Foreskin fibroblast (primary cell): ENCODE measurements at places on chromosomes 6 and 20.
A peak's percentile ranks its signal among the peaks of the same experiment; 100 is the strongest.

DNA sequence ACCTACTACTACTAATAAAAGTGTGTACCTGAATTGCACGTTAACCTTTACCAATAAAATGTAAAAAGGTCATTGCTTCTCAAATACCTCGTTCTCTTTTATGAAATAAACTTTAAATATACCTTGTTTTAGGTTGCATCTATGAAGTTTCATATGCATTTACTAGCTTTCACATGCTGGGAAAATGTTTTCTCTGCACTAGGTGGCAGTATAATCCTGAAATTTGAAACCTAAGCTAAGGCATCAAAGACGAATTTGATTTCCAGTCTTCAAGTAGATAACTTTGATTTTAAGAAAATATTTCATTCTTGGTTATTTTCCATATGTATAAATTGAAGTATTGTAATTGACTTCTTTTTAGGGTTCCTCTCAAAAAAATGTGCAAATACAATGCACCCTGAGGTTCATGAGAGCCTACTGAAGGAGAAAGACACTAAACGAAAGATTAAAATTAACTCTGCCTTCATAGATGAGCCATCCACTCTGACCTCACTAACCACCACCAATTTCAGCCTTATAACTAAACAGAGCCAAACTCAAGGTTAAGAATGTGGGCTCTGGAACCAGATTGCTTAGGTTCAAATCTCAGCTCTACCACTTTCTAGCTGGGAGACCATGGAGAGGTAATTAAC, 7.3 kb upstream of the COL9A1 start:
- peak; percentile 19 for DNase-seq

DNA sequence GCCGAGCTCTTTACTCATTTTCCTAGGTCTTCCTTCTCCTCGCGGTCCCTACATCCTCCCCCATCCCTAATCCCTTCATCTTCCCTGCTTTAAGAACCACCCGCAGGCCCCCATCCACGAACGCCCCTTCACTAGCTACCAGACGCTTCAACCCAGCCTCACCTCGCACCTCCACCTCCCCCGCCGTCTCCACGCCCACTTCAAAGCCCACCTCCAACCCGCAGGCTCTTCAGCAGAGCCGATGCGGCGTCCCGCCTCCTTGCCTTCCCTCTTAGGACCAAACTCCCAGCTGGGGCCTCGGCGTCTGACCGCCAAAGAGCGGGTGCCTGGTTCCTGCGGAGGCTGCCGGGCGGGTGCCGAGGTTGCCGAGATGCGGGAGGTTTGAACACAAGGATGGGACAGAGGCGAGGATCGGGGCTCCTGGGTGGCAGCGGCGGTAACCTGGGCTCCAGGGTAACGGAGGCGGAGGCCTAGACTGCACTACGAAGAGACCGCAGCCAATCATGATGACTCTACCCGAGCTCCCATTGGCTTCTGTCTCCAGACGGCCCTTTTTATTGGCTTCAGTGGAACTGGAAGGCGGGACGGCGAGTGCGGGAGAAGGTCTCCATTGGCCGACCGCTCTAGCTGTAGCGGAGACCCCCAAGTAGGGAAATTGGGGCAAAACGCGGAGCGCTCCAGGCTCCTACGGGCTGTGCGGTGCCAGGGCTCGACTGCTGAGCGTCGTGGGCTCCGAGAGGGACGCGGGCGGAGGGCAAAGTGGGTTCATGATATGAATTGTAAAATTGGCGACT, at the start of gene LCA5:
Gene LCA5, minus strand, starts transcription at position 477 of the 794 bp plus-strand sequence. CDS start 18,536 bp downstream, outside the sequence.
- peak; percentile 98 for DNase-seq

- peak; percentile 69 for DNase-seq
Observed at GRCh38 chr6:136782021-136782770, 10.1 kb downstream of the MAP3K5 start.

DNA sequence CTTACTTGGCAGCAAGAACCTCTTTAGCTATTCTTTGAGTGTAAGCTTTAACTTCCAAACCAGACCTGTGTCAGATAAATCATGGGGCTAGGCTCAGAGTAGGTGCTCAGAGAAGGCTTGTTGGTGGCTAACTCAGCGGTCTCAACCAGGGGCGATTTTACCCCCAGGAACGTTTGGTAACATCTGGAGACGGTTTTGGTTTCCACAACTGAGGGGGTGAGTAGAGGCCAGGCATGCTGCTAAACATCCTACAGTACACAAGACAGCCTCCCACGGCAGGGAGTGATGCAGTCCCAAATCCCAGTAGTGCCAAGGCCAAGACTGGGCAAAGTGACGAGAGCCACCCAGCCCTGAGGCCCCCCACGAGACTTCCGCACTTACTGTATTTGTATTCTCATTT, 59.2 kb downstream of the RAB44 start:
- DNase-seq: no peak

GRCh38 chr6:148943451-148943850, 196.6 kb downstream of the UST start:
- no peak for DNase-seq

- peak; percentile 64 for DNase-seq
Observed at GRCh38 chr6:145067430-145067829, 667.9 kb downstream of the EPM2A start.

GRCh38 chr6:160756871-160757270, 54.8 kb downstream of the PLG start:
- DNase-seq: no peak

DNA sequence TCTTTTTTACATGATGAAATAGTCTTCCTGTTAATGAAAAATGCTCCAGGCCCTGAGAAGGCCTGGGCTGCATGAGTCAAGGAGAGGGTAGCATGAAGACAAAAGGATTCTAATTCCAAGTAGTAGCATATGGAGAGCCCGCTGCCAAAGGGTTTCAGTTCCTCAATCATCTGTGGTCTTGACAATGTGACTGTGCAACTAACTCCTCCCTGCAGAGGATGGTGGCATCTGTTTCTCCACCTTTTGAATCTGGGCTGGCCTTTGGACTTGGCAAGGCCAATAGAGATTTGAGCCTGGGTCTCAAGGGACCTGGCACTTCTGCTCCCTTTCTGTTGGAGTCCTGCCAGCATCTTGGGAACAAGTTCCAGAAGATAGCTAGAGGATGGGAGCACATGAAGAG, 35.1 kb upstream of the ANKEF1 start:
- peak; percentile 26 for DNase-seq

DNA sequence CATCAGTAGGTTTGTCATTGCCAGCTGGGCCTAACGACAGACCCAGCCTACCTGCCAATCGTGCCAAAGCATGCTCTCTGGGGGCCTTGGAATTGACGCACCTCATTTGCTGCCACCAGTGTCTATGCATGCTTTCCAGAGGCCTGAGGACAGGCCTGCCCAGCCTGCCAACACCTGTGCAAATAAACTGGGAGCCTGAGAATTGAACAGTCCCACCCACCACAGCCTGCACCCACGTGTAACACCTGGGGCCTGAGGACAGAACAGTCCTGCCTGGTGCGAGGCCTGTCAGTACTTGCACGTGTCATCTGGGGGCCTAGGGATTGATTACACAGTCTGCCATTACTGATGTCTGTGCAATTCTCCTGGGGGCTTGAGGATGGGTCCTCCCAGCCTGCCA, 6.2 kb upstream of the RNF217 start:
- no peak for DNase-seq

DNA sequence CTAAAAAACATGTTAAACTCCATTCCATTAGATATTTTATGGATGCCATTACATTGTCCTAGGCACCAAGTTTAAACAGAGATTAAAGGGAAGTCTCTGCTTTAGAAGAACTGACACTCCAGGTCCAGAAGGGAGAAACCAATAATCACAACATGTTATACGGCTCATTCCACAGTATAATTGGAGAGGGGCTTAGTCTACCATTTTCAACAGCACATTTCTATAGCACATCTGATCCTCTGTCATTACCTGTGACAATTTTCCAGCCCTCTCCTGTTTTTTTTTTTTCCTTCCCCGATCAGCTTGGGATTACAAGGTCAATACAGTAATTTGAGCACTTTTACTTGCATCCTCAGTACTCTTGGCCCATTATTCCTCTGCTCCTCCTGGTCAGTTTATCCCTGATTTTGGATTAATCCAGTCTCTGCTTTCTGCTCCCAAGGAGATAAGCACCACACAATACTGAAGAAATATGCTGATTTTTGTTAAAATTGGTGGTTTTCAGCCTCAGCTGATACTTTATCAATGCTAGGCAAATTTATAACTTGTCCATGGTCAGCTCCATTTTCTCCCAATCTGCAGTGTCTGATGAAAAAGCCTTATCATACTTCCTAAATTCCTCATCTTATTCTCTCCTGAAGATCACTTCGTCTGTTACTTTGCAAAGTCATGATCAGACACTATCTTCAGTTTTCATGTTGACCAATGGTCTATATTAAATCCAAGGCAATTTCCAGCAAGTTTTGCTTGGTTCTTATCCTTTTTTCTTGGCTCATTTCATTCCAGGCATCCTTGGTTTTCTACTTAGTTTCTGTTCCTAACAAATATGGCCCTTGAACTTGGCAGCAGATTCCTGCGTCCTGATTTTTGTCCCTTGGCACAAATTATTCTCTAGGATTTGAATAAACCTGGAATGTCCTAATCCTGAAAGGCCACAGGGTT, 30.8 kb upstream of the SYNCRIP start:
- peak; percentile 45 for DNase-seq

GRCh38 chr6:96186516-96187195, 170.9 kb downstream of the FUT9 start:
- no peak for DNase-seq

DNA sequence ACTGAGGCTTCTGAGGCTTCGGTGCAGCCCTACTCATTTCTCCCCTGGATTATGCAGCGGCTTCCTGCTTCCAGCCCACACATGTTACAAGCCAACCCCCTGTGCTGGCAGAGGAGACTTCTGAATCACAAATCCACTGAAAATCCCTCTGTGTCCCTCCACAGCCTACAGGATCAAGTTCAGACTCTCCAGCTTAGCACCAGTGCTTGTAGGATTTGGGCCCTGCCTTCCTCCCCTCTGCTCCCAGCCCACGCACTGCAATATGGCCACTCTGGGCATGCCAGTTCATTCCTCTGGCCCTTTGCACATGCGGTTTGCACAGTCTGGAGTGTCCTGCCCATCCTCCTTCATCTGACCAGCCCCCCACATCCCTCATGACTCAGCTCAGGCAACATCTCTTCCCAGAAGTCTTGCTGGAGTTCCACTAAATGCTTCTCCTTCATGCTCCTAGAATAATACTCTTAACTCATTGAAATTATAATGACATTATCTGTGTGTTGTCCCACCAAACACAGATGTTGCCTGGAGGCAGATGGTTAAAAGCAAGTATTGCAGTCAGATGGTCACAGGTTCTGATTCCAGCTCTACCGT, 15.9 kb upstream of the MDGA1 start:
- peak; percentile 83 for DNase-seq

DNA sequence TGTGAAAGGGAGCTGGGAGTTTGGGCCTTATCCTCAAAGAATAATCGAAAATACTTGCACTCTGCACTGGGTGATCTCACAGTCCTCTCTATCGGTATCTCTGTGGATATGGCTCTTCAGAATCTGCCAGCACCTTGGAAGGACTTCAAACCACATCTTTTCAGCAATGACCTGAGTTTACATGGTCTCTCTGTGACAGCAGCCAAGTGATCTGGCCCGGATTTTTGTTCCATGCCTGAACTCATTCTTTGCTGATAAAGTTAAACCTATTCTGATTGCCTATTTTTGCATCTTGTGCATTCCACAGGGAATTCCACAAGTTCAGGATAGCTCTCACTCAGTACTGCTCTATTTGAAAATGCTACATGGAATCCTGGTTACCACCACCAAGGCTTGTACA, 98.9 kb downstream of the HDGFL1 start:
- no peak for DNase-seq

DNA sequence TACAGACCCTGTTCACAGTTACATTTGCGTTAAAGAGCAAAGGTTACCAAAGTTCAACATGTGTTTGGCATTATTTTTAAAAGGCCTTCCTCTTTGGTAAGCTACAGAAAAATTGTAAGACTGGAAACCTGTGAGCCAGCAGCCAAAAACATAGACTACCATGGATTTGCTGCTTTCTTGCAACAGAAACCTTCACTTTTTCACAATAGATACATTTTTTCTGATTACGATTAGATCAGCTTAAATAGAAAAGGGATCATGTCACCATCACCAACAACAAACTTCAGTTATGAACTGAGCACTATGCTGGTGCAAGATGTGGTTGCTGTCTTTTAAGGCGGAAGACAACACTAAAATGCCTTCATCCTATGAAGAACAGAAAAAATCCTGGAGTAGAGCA, 112.3 kb upstream of the MARCKS start:
- peak; percentile 21 for DNase-seq

- DNase-seq: no peak
Observed at GRCh38 chr6:22366214-22366613, 69.4 kb upstream of the PRL start.

GRCh38 chr20:14712302-14712739, 374.9 kb upstream of the FLRT3 start:
- DNase-seq: peak; percentile 28

DNA sequence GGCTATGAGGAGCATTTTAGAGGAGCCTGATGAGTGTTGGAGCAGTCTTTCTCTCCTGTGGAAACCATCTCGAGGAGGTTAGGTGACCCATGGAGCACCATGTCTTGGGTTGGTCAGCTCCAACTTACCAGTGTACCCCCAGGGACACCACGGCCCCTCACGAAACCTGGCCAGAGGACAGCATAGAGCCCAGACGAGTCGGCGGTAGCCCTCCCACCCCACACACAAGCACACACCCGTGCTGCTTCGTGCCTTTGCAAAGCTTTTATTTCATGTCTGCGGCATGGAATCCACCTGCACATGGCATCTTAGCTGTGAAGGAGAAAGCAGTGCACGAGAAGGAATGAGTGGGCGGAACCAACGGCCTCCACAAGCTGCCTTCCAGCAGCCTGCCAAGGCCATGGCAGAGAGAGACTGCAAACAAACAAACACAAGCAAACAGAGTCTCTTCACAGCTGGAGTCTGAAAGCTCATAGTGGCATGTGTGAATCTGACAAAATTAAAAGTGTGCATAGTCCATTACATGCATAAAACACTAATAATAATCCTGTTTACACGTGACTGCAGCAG, 53.6 kb downstream of the EZR start:
- DNase-seq: no peak

DNA sequence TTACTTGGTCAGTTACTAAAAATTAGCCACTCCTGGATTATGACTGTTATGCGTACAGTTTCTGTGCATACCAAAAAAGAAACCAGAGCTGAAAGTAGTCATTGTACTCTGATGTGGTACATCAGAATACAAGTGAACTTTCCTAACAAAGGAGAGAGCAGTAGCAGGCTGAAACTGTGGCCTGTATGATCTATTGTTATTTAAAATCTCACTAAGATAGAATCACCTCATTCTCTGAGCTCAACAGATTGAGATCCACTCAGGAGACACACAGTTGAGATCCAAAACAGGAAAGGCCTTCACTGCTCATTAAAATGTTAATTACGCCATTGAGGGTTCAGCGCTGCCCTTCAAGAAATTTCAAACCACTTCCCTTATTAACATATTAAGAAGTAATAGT, 576.4 kb downstream of the LMBRD1 start:
- DNase-seq: no peak

GRCh38 chr6:17012421-17013225, 89.2 kb upstream of the STMND1 start:
- DNase-seq: peak; percentile 82
